ENCODE measurements at places on chromosomes 5 and 9.

DNA sequence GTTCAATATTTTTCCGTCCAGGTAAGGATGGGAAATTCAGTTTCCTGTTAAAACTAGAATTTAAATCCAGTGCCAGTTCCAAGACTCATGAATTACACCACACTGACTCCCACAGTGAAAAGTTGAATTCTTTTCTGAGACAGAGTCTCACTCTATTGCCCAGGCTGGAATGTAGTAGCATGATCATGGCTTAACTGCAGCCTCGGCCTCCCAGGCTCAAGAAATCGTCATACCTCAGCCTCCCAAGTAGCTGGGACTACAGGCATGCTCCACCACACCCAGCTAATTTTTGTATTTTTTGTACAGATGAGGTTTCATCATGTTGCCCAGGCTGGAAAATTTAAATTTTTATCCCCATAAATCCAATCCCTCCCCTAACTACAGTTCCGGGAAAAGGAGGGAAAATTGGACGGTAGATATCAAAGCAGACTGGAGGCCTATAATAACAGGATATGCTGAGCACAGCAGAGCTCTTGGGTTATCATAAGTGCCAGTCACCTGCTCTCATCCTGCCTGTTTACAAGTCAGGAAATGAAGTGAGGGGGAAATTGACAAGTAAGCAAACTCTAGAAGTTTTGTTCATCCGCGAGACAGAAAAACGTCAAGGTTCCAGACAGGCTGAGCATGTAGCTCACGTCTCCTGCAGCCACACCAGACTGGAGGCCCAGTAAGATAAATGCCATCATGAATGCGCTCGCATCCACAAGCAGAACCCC is 105.7 kb downstream of the UGCG start:
- peak; percentile 56 for DNase-seq

DNA sequence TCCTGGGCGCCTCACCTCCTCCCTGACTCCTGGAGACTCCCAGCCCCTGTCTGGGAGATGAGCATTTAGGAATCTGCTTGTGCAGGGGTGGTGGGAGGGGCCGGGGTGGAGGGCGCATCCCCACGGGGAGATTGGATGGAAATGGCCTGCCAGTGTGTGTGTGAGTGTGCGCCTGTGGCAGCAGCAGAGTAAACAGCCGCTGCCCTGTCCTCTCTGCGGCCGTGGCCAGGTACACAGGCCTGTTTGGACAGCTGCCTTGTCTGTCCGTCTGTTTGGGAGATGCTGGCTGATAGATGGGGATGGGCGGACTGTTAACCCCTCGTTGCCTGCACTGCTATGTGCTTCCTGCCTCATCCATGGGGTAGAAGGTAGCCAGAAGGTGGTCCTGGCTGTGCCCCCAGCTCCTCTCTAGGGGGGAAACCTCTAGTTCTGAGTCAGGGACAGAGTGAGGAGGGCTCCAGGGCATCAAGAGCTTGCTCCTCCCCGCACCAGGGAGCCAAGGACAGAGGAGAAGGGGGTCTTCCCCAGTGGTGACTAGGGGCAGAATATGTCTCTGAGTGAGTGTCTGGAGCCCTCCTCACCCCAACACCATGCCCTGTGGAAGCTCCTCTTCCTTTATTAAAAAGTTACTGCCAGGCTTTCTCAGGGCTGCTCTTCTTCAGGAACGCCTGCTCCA is 60.1 kb downstream of the LMX1B start:
- DNase-seq = no peak

DNA sequence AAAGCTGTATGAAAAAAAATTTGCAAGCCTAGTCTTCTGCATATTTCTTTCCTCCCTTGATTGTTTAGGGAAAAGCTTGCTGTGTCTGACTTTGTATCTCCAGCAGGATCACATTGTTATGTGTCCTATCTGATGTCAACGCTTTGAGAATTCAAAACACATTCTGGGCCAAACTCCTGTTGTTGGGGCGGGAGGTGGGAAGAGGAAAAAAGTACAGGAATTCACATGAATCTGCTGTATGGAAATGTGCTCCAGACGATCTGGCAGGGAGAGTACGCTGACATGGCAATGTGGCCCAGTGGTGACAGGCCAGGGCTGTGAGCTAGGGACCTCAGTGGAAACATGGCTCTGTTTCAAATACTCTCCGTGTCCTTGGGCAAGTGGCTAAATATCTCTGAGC is 87.4 kb upstream of the GNA14 start:
- no peak for DNase-seq

DNA sequence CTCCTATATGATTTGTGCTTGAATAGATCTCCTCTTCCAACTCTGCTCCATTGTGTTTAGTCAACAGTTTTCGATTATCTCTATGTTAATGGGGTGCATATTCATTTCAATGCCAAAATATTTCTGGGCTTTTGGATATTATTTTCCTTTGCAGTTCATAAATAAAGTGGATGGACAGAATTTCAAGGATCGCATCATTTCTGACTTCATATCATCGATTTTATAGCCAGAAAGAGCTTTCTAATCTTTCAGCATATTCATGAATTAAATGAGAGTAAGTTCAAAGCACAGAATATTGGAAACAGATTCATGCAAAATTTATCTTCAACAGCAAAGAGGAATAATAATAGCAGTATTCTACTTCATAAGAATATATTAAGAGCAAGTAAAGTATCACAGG is 60.0 kb upstream of the MINAR2 start:
- DNase-seq = no peak

DNA sequence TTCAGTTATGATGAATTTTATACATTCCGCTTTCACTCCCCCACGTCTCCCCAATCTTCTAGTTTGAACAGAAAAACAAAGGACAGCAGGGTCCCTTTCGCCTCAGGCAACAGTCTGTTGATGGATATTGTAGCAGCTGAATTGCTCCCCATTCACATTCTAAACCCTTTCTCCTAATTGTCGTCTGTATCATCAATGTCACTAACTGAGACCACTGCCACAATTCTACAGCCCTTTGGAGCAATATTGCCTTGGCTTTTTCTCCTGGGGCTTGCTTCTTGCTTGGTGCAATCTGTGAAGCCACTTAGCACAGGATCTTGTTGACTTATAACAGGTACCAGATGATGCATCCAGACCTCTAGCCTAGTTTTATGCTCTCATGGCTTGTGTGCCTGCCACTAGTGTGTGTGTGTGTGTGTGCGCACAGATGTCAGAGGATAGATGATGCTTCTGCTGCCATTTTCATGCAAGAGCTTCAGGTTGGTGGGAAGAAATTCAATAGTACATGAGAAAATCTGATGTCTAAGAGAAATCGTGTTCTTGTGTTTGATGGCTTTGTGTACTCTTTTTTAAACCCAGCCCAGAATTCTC is 195.2 kb upstream of the ISL1 start:
- no peak for DNase-seq

DNA sequence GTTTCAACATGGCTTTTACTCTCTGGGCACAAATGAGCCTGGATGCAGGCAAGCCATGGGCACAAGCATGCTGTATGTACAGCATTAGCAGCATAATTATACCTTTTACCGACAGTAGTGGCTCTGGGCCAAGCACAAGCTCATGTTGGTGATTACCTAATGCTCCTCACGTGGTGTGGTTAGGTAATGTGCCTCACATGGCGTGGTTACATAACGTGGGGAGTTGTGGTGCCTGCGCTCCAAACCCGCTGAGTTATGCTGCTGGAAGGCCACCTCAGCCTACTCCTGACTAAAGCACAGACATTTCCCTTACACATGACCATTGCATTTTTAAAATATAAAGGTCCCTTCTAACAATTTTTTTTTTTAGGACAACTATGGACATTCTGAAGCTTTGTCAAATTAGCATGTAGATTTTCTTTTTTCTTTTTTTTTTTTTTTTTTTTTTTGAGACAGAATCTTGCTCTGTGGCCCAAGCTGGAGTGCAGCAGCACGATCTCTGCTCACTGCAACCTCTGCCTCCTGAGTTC is 794.0 kb downstream of the EFNA5 start:
- no peak for DNase-seq

- DNase-seq = no peak
Measured at GRCh38 chr5:32476891-32477290, 32.4 kb upstream of the ZFR start.

DNA sequence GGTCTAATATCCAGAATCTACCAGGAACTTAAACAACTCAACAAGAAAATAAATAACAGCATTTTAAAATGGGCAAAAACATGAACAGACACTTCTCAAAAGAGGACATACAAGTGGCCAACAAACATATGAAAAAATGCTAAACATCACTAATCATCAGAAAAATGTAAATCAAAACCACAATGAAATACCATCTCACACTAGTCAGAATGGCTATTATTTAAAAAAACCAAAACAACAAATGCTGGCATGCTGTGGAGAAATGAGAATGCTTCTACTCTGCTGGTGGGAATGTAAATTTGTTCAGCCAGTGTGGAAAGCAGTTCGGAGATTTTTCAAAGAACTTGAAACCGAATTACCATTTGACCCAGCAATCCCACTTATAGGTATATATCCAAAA is 63.1 kb downstream of the ADAMTS6 start:
- no peak for DNase-seq

Data from CD4-positive, alpha-beta T cell treated with Interleukin-6 for 4 hours (primary cell).